Endothelial cell (in vitro differentiated cells): ENCODE measurements at places on chromosomes 1 and 21.

DNA sequence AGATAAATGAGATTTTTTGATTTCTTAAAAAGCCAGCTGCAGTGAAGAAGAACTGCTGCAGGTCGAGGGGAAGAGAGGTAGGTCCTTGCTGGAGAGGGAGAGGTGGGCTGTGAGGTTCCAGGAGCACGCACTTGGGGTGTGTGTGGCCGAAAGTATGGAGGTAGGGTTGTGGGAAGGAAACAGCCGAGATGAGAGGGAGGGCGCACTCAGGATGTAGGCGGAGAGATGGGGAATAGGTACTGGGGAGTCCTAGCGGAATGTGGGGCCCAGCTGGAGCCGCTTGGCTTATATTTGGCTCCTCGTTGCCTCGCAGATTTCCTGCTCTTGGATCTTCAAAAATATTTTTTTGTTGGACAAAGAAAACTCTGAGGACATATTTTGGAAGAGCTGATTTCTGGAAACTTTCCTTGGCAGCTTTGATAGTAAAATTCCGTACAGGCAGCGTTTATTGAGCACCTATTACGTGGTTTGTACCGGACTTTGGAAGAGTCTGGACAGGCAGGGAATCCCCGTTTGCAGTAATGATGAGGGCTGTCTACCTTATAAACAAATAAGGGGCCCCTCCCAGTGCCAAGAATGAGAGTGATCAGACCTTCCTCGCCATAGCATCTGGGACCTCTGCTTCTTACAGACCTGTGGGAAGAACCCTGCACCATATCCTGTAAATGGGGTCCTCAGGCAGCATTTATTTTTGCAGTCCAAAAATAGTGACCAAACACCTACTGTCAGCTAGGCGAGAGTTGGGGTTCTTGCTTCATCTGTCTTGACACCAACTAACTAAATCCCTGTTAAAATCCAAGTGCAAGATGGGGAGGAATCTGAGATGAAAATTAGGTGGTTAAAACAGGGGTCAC, 1.5 kb downstream of the LRRC8D start:
- peaks cover 4% of the 10 kb centered on the region for H3K36me3 ChIP-seq
- peak overlapping the region; percentile 5 for H3K27ac ChIP-seq
- peaks cover 18% of the 10 kb centered on the region for H3K4me1 ChIP-seq
- peaks cover 10% of the 10 kb centered on the region for H3K27me3 ChIP-seq

DNA sequence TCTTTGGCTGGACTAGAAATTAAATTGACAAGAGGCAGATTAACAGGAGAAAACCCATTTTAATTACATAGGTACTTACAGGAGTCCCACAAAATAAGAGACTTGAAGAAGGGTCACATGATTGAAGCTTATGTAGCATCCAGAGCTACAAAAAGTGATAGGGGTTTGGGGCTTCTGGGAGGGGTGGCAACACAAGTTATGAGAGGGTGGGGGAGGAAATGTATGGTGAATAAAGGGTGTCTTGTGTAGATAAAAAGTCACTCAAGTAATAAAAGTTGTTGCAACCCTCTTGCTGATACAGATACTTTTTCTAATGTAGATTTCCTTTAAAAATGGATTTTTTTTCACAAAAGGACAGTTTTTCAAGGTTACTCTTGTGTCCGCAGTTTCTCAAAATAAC, 24.0 kb downstream of the USP25 start:
- peaks cover 25% of the 10 kb centered on the region for H3K4me1 ChIP-seq
- no peaks in the 10 kb centered on the region for H3K27me3 ChIP-seq
- no peak for DNase-seq
- no peak overlapping the region for H3K27ac ChIP-seq

DNA sequence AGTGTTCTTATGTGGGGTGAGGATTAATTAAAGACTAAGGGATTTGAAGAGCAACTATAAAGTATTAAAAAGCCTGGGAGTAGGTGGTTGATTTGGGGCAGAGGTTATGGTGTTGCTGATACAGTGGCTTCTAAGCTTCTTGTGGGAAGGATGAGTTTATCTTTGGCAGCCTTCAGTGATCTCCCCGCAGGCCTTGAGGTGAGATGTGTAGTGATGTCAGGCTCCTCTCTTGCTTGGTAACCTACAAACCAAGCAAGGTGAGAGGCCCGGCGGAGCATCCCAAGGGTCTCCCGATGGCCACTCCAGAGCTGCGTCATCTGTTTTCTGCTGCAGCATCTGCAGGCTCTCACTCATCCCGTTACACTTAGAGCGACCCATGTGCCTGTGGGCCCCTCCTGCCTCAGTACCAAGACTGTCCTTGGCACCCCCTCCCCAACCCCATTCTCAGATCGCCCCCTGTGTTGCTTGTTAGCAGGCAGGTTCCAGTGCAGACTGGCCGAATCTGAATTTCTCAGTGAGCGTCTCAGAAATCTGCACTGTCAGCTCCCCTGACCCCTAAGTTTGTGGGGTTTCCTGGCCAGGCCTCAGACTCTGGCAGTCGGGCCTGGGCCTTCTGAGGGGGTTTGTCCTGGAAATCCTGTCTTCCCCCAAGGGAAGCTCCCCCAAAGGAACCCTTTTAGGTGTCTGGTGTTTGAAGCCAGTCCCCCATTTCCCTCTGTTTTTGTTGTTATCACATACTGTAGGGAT, 77.9 kb downstream of the GALNT2 start:
- H3K27me3 ChIP-seq = peaks cover 2% of the 10 kb centered on the region
- peak overlapping the region; percentile 27 for H3K27ac ChIP-seq
- no peak overlapping the region for H3K4me3 ChIP-seq
- H3K4me1 ChIP-seq = peaks cover 41% of the 10 kb centered on the region
- H3K36me3 ChIP-seq = peaks cover 6% of the 10 kb centered on the region

DNA sequence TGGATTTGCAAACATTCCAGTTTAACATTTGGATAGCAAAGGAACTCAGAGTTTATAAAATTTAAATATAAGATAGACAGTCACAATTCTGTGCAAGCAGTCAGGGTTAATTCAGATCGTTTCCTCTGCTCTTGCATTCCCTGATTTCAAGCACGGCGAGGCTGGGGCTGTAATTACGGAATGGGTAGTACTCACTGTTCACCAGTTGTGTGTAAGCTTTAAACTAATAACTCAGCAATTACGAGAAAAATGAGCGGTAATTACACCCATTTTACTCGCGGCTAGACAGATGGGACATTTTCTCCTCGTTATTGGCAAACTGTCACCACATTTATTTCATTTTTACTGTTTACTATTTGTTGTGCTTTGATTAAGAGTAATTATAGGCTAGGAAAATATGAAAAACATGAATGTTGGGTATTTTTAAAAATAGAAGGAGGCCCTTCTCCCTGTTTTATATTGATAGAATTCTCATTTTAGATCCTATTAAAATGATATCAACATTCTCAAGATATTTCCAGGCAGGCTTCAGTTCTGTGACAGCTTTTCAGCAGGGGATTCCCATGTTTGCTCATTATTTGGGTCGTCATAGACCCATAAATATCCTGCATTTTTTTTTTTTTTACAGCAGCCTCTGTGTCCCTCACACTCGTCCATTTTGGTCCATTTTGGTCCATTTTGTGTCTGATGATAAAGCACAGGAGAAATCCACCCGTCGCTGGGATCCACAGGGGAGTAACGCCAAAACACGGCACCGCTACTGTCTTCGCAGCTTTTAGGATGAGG, 208.3 kb downstream of the DSCAM start:
- H3K4me1 ChIP-seq = peaks cover 3% of the 10 kb centered on the region
- peaks cover 8% of the 10 kb centered on the region for H3K27me3 ChIP-seq
- H3K36me3 ChIP-seq = peaks cover 11% of the 10 kb centered on the region
- no peak overlapping the region for H3K27ac ChIP-seq

DNA sequence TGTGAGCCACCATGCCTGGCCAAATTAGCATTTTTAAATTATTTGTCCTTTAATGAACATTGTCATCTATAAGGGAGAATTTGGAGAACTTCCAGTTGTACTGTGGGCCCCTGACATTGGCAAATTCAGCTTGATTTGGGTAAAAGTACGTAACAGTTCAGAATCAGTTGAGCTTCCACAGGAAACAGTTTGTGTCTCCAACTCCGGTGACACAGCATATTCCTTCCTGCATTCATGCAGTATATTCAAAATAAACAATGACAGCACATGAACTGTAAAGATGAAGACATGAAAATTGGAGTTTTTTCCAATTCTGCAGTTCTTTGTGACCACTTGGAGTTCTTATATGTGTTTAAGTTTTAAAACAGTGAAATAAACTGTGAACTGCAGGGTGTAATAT, 28.2 kb downstream of the RNF220 start:
- peaks cover 5% of the 10 kb centered on the region for H3K36me3 ChIP-seq
- DNase-seq = no peak
- no peak overlapping the region for H3K27ac ChIP-seq
- peaks cover 33% of the 10 kb centered on the region for H3K4me1 ChIP-seq

DNA sequence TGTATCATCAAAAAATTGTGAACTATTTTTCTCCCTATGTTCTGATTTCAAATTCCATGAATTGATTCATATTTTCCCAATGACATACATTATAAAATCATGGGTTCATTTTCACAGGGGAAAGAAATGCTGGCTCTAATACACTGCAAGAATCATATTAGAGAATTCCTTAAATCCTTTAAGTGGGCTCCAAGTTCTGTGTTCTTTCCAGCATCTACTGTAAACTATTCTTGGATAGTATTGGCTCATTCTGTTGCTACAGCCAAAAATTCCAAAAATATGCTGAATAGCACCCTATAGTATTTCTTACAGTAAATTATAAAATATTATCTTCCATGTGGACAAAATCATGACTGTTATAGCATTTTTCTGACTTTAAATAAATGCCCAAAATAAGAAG, 19.0 kb upstream of the C1orf105 start:
- no peak overlapping the region for H3K27ac ChIP-seq
- peaks cover 38% of the 10 kb centered on the region for H3K4me1 ChIP-seq
- no peaks in the 10 kb centered on the region for H3K27me3 ChIP-seq
- no peak for DNase-seq
- no peaks in the 10 kb centered on the region for H3K36me3 ChIP-seq
- no peak overlapping the region for H3K4me3 ChIP-seq

GRCh38 chr1:22618056-22618455, 18.4 kb upstream of the C1QA start:
- no peak overlapping the region for H3K27ac ChIP-seq
- no peaks in the 10 kb centered on the region for H3K4me1 ChIP-seq
- H3K36me3 ChIP-seq = no peaks in the 10 kb centered on the region
- H3K4me3 ChIP-seq = no peak overlapping the region

DNA sequence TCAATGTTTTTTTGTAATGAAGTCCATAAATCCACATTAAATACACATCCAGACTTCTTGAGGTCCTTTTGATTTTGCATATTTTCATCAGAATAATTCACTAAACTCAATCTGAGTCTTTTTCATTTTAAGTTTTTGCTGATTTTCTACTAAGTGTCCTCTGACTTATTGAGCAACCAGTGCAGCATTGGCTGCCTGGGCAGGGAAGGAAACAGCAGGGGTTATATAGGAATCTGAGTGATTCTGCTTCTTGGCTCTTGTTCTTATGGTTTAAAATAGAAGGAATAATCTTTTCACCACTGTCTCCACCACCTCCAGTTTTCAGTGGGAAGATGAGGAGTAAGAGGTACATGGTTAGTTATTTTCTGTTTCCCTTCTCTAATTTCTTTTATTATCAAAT, 88.4 kb downstream of the ST6GALNAC5 start:
- no peak for DNase-seq
- H3K4me3 ChIP-seq = no peak overlapping the region
- no peaks in the 10 kb centered on the region for H3K4me1 ChIP-seq
- H3K36me3 ChIP-seq = no peaks in the 10 kb centered on the region
- peaks cover 1% of the 10 kb centered on the region for H3K27me3 ChIP-seq

DNA sequence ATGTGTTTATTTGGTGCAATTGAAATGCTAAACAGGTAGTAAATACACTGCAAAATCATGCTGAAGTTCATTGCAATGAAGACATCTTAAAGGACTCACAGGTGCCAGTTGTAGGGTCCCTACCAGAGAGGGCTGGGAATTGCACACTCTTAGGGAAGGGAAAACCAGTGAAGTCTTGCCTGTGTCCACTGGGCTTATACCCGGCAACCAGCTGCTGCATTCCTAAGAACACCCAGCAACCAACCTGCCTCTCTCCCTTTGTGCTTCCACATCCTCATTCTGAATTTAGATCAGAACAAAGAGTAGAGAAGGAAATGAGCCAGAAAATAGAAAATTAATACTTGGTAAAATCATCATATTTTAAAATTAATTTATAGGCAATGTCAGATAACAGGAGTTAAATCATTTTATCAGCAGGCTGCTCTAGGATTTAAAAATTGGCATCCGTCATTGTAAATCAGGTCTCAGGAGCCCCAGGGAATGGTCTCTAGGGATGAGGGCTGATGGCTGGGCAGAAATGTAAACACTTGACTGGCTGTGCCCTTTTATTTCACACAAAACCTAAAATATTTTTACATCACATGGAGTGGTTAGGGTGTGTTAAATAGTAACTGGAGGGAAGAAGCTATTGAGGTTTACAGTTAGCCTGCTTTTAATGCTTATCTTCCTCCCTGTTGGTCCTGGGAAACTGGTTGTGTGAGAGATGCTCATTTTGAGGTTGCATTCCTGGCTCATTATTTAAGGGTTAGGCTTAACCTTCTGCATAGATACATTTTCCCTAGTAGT, 31.3 kb downstream of the PTGFRN start:
- no peak overlapping the region for H3K4me3 ChIP-seq
- no peak for DNase-seq
- no peaks in the 10 kb centered on the region for H3K36me3 ChIP-seq
- H3K4me1 ChIP-seq = peaks cover 12% of the 10 kb centered on the region
- peaks cover 6% of the 10 kb centered on the region for H3K27me3 ChIP-seq

DNA sequence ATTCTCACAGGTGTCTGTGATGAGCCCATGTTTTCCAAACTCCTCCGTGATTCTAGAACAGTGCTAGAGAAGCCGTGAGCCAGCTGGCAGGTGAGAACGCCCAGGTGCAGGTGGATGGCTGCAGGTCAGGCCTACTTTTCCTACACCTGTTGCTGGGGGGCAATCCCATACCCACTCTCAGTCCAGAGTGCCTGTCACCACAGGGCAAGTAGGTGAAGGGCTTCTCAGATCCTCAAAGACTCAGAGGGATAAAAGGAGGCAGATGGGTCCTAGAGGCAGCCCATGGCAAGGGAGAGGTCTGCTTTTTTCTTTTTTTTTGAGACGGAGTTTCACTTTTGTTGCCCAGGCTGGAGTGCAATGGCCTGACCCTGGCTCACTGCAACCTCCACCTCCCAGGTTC, 50.7 kb upstream of the H6PD start:
- H3K36me3 ChIP-seq = peaks cover 5% of the 10 kb centered on the region
- peaks cover 17% of the 10 kb centered on the region for H3K4me1 ChIP-seq
- DNase-seq = no peak
- peaks cover 4% of the 10 kb centered on the region for H3K27me3 ChIP-seq
- no peak overlapping the region for H3K27ac ChIP-seq

DNA sequence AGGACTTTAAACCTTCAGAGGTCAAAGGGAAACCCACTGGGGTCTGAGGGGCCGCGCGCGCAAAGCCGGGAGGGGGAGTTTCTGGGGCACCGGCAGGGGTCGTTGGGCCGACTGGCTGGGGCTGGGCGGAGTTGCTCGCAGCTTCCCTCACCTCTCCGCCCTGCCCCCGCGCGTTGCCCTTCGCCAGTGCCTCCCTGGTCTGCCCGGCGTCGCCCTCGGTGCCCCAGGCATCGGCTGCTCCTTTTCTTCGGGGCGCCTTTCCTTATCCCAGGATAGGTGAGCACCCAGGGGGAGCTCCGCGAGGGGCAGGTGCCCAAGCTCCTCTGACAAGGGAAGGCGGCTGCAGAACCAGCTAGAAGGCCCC, 390 bp upstream of the NGF start:
- H3K4me1 ChIP-seq = peaks cover 32% of the 10 kb centered on the region
- peaks cover 18% of the 10 kb centered on the region for H3K27me3 ChIP-seq
- H3K27ac ChIP-seq = no peak overlapping the region
- H3K4me3 ChIP-seq = no peak overlapping the region
- peak; percentile 38 for DNase-seq
